ENCODE measurements at places on chromosomes 7 and 10.

- peak; percentile 83 for DNase-seq
Observed at GRCh38 chr7:141558544-141559183, 7.5 kb downstream of the AGK start.

DNA sequence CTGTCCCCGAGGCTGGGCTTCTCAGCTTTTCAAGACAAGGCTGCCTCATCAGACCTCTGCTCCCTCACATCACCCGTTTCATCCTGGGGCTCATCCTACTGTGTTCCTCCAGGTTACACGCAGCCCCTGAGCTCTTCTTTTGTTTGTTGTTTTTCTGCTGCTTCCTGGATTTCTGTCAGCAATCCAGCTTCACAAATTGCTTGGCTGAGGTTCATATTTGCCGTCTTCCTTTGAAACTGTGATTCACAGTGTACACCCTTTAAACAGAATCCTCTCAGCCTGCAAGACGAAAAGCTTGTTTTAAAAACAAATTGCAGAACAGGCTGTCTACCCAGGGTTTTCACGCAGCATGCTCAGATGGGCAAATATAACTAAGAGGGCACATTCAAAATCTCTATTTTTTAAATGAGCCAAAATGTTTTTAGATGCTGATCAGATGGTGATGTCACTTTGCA, 39.1 kb upstream of the PARD3 start:
- DNase-seq = no peak

GRCh38 chr7:127383123-127383835, 9.2 kb downstream of the ZNF800 start:
- DNase-seq = no peak

DNA sequence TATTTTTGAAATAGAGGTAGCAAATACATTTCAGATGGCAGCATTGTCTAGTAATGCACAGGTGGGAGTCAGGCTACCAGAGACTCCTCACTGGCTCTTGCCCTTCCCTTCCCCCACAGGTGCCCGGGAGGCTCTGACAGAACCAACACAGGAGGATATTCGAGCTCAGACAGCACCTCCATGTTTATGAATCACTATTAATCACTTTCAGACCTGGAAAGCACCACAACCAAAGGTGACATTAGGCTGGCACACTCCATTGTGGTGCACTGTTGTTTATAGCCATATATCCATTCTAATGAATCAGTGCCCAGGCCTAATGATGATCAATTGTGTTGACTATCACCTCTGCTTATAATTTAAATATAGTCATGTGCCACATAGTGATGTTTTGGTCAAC, 107.8 kb upstream of the NAMPT start:
- DNase-seq = no peak

- peak; percentile 77 for DNase-seq
Observed at GRCh38 chr10:118423800-118424442, 81.8 kb upstream of the FAM204A start.

DNA sequence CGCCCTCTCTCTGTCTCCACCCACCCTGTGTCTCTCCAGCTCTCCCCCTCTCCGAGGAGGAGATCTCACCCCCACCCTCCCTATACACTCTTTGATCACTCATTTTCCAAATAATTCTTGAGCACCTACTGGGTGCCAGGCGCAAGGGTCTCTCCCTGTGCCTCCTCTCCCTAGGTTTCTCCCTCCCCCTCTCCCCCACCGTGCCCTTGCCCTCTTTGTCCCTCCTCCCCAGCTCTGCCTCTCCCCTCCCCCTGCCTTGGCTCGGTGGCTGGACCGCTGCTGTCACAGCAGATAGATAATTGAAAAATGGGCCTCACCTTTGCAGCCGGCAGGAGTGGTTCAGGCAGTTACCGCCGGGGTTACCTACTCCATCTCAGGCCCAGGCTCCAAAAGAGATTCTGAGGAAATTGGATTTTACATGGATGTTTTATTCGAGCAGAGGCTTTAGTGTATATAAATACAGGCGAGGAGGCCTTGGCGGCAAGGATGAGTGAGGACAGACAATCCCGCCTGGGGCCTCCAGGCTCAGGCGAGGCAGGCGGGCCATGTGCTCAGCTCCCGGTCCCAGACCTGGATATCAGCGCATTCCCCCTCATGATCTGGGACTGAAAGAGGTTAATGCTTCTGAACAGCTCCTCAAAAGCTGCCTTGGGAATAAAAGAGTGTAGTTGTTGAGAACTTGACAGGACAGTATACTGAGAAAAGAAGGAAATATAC, 60.8 kb upstream of the BTRC start:
- DNase-seq = no peak

- no peak for DNase-seq
Observed at GRCh38 chr7:82669141-82669540, 225.6 kb upstream of the CACNA2D1 start.

DNA sequence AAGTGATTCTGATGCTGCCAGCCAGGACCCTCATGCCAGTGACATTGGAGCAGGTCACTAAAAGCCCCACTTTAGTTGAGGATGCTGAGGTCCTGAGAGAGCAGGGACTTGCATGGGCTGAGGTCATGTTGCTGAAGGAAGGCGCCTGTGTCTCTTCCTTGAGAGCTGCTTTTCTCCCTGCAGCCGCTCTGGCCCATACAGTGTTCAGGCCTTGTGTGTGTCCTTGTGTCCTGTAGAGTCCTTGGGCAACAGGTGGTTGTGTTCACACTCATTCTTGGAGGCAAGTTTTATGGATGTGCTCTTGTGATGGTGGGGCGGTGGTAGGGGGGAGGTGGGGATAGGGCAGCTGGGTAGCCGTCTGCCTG, 33.3 kb downstream of the TSPAN14 start:
- DNase-seq = no peak

GRCh38 chr7:158096582-158096981, 491.0 kb downstream of the PTPRN2 start:
- no peak for DNase-seq

DNA sequence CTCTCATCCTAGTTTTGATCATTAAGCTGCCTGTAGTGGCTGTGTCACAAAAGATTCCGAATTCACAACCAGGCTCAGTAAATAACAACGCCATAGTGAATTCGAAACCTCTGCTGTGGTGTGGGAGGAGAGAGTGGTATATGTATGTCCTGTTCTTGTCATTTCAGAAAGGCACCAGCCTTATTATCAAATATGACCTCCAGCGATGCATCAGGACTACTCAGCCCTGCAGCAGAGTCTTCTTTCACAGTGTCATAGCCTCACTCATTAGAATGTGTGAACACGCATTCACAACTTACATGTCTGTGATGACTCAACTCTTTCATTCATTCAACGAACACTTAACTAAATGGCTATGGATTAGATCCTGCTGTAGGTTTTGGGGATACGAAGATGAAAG, 15.3 kb downstream of the AOC1 start:
- DNase-seq = peak; percentile 30

DNA sequence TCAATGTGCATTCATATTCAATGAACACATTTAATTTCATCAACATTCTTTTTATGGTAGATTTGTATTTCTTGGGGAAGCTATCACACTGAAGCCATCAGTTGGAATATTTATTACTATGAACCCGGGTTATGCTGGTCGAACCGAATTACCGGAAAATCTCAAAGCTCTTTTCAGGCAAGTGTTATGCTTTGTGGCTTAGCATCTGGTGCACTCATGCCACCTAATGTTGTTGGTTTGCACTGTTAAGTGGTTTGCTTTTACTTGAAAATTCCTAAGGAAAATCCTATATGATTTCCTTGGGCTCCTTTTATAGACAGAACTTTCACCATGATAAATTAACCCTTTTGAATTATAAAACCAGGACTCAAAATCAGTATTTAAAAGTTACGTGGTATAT, 147.9 kb downstream of the DNAH11 start:
- no peak for DNase-seq

GRCh38 chr7:23264916-23265458, 18.4 kb downstream of the GPNMB start:
- peak; percentile 80 for DNase-seq

DNA sequence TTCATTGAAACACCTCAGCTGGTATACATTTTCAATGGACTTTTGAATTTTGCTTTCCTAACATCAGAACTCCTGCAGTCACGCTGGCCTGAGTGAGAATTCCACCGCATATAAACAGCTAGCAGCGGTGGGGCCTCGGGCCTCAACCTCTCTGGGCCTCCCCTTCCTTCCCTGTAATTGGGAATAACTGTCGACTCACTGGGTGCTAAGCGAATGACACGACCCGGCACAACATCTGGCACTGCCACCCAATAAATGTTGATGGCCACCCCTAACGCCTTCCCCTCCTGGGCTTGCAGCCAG, 670 bp downstream of the RCC1L start:
- no peak for DNase-seq

DNA sequence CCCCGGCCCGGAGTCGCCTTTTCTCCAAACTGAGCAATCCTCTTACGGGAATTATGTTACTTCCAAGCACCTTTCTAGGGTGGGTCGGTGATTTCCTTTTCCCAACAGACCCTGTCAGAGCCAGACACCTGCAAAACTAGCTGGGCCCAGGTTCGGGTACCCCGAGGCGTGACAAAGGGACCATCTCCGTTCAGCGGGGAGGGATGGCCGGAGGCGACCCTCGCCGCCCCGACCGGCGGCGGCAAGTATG, 445 bp downstream of the PPA1 start:
- no peak for DNase-seq

- no peak for DNase-seq
Observed at GRCh38 chr7:573269-573932, 53.8 kb upstream of the PDGFA start.

DNA sequence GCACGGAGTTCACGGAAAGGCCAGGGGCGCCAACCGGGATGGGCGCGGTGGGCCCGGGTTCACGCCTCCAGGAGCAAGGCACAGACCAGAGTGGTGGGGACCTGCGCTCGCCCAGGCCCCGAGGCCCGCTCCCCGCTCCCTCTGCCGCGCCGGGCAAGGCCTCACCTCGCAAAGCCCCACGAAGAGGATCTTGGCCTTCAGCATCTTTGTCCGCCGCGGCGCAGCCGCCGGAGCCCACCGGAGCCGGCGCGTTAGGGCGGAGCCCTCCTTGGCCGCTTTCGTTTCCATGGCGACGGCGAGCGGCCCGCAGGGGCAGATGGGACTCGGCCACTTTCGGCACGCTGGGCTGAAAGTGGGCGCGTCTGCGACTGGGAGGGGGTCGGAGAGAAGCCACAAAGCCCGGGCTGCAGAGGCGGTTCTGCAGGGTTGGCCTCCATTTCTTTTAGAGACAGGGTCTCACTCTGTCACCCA, 944.4 kb upstream of the ZNF722 start:
- no peak for DNase-seq

DNA sequence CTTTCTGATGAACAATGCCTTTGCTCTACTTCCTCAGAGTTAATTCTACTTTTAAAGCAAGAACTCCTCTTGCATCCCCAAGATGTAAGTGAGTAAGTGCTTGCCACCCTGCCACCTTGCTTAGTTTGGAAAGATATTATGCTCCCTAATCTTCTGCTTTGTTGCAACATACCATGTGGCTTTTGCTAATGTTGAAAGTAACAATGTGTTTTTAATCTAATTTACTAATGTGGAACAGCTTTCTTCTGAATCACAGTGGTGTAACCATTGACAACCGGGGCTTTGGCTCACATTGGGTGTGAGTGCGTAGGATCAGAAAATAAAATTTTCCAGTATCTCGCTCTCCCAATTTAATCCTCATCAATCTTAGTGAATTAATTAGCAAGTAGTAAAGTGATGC, 254.1 kb upstream of the PTER start:
- no peak for DNase-seq

GRCh38 chr10:4353964-4354363, 472.0 kb upstream of the AKR1E2 start:
- no peak for DNase-seq

GRCh38 chr10:65413001-65413400, 1512.8 kb upstream of the LRRTM3 start:
- no peak for DNase-seq

- no peak for DNase-seq
Observed at GRCh38 chr10:97474918-97475317, 23.3 kb downstream of the MMS19 start.

DNA sequence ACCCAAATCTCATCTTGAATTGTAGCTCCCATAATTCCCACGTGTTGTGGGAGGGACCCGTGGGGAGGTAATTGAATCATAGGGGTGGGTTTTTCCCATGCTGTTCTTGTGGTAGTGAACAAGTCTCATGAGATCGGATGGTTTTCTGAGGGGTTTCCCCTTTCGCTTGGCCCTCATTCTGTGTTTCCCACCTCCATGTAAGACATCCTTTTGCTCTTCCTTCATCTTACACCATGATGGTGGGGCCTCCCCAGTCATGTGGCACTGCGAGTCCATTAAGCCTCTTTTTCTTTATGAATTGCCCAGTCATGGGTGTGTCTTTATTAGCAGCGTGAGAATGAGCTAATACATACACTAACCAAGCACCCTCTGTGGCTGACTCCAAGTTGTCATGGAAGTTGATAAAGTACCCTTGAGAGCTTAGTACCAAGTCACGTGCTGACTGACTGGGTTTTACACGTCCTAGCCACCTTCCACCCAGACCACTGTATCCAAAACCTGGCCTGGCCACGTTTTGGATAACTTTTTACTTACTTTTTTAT, 614.4 kb downstream of the SDK1 start:
- DNase-seq = no peak

All from GM12865 (cell line).